ENCODE measurements at places on chromosomes 6 and 20. TPM values are rescaled to one million over a fixed set of nuclear protein-coding genes. Genes with fewer than 3 reads are reported as not detected.

KHDC1 gene
- 7.0 TPM for total RNA-seq

GPLD1 gene
- total RNA-seq: 8.3 TPM

SLC22A23 gene
- 3.3 TPM for total RNA-seq

RFX6 gene
- not detected for total RNA-seq

DEFB132 gene
- total RNA-seq: not detected

GRCh38 chr6:90249458-90249857 is 47.2 kb downstream of the BACH2 start:
- H3K36me3 ChIP-seq: no peaks in the 10 kb centered on the region
- no peaks in the 10 kb centered on the region for H3K4me1 ChIP-seq
- H3K27ac ChIP-seq: no peak overlapping the region
- no peaks in the 10 kb centered on the region for H3K27me3 ChIP-seq
- H3K4me3 ChIP-seq: no peak overlapping the region

DNA sequence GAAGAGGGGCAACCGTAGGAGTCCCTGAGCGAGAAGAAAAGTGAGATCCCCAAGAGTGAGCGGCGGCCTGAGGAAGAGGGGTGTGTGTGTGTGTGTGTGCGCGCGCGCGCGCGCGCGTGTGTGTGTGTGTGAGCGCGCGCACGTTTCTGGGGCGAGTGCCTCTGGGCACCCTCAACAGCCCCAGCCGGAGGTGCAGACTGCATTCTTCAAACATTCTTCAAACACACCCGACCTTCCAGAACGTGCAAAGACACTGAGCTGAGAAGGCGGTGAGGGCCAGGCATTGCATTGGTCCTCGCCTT is 76.2 kb upstream of the FOXP4 start:
- peaks cover 46% of the 10 kb centered on the region for H3K4me1 ChIP-seq
- peak overlapping the region; percentile 43 for H3K4me3 ChIP-seq
- H3K27ac ChIP-seq: no peak overlapping the region

- H3K4me3 ChIP-seq: no peak overlapping the region
- H3K27me3 ChIP-seq: no peaks in the 10 kb centered on the region
- H3K27ac ChIP-seq: no peak overlapping the region
- H3K4me1 ChIP-seq: no peaks in the 10 kb centered on the region
- DNase-seq: no peak
Observed at GRCh38 chr6:57130661-57131177, 40.7 kb downstream of the ZNF451 start.

DNA sequence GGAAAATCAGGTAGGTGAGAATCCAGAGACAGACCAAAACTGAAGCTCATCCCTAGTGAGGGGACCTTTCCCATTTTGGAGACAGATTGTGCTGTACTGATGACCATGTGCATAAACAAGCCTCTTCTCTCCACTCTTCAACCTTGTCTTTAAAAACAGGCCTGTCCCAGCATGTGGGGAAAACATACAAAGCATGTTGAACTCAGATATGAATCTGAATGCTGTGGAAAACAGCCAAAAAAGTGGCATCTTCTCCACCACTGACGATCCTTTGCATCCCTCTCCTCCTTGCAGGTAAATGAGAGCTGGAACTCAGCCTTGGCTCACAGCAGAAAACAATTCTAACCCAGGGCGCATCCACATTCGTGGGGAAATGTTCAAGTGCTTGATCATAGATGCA is 123.7 kb upstream of the FOXQ1 start:
- H3K27ac ChIP-seq: no peak overlapping the region
- H3K36me3 ChIP-seq: no peaks in the 10 kb centered on the region
- H3K4me3 ChIP-seq: no peak overlapping the region

GRCh38 chr6:49522710-49523593 is 23.2 kb downstream of the GLYATL3 start:
- no peak overlapping the region for H3K4me3 ChIP-seq
- no peak for DNase-seq
- H3K27ac ChIP-seq: no peak overlapping the region
- no peaks in the 10 kb centered on the region for H3K27me3 ChIP-seq

DNA sequence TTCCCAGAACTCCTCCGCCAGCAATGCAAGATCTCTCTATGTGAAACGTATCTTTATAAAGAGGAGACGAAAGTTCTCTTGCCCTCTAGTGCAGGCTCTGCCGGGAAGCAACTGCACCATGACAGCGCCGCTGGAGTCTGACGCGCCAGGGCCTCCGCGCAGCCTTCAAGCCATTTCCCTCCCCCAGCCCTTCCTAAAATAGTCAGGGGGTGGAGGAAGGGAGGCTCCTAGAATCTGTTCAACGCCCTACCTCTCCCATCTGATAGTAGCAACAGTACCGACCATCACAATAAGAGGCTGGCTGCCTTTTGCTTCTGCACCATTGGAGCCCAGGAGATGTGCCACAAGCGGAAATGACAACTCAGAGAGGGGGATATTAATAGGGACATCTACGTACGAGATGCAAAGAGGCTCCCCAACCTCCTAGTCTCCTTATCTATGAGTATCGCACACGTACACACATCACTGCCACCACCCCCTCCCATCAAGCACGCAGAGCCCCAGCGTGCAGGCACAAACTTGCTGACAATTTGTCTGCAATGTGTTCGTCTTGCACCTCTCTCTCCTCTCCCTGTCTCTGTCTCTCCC is 1.0 kb downstream of the SYNE1 start:
- H3K4me3 ChIP-seq: peak overlapping the region; percentile 68
- peak; percentile 51 for DNase-seq
- peaks cover 60% of the 10 kb centered on the region for H3K27me3 ChIP-seq
- H3K36me3 ChIP-seq: no peaks in the 10 kb centered on the region

- H3K36me3 ChIP-seq: no peaks in the 10 kb centered on the region
- no peaks in the 10 kb centered on the region for H3K27me3 ChIP-seq
- no peak overlapping the region for H3K27ac ChIP-seq
- DNase-seq: no peak
Observed at GRCh38 chr20:14312001-14312400, 25.4 kb downstream of the FLRT3 start.

- no peak overlapping the region for H3K27ac ChIP-seq
- peaks cover 25% of the 10 kb centered on the region for H3K4me1 ChIP-seq
- H3K4me3 ChIP-seq: no peak overlapping the region
- no peaks in the 10 kb centered on the region for H3K36me3 ChIP-seq
- DNase-seq: no peak
Observed at GRCh38 chr6:109052018-109052651, 42.5 kb downstream of the SESN1 start.

- H3K36me3 ChIP-seq: no peaks in the 10 kb centered on the region
- DNase-seq: no peak
- H3K27ac ChIP-seq: no peak overlapping the region
- no peak overlapping the region for H3K4me3 ChIP-seq
- H3K4me1 ChIP-seq: no peaks in the 10 kb centered on the region
- no peaks in the 10 kb centered on the region for H3K27me3 ChIP-seq
Observed at GRCh38 chr6:151723152-151723551, 84.3 kb upstream of the ESR1 start.

- H3K27ac ChIP-seq: no peak overlapping the region
- H3K4me3 ChIP-seq: no peak overlapping the region
- H3K4me1 ChIP-seq: peaks cover 25% of the 10 kb centered on the region
- H3K36me3 ChIP-seq: no peaks in the 10 kb centered on the region
- H3K27me3 ChIP-seq: peaks cover 5% of the 10 kb centered on the region
- DNase-seq: no peak
Observed at GRCh38 chr6:169933251-169933821, 181.9 kb downstream of the ERMARD start.

DNA sequence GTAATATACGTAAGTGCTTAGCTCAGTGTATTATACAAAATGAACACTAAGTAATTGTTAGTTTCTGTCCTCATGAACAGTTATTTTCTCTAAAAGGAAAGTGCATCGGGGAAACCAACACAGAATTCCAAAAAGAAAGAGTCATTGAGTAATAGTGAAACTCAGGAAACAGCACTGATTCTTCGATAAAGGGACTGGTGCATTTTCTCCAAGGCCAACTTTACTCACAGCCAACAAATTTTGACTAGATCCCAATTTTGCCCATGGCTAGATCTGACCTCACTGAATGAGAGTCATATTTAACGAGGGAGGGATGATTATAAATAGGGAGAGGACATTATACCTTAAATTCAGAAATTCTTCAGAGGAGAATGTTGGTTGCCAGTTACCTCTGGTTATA is 390.9 kb upstream of the NRSN1 start:
- no peak overlapping the region for H3K4me3 ChIP-seq
- H3K27ac ChIP-seq: no peak overlapping the region
- no peak for DNase-seq
- no peaks in the 10 kb centered on the region for H3K27me3 ChIP-seq

GRCh38 chr6:45156075-45156474 is 172.1 kb upstream of the RUNX2 start:
- H3K36me3 ChIP-seq: no peaks in the 10 kb centered on the region
- H3K4me3 ChIP-seq: no peak overlapping the region
- no peaks in the 10 kb centered on the region for H3K4me1 ChIP-seq
- no peak overlapping the region for H3K27ac ChIP-seq

- no peaks in the 10 kb centered on the region for H3K4me1 ChIP-seq
- no peak for DNase-seq
- H3K27ac ChIP-seq: no peak overlapping the region
- no peak overlapping the region for H3K4me3 ChIP-seq
- no peaks in the 10 kb centered on the region for H3K36me3 ChIP-seq
Observed at GRCh38 chr6:160190081-160190480, 68.5 kb downstream of the SLC22A1 start.

- H3K4me3 ChIP-seq: no peak overlapping the region
- no peak for DNase-seq
- no peak overlapping the region for H3K27ac ChIP-seq
- H3K4me1 ChIP-seq: no peaks in the 10 kb centered on the region
Observed at GRCh38 chr6:79656134-79656533, 25.0 kb downstream of the SH3BGRL2 start.

GRCh38 chr6:70459235-70459634 is 45.9 kb downstream of the FAM135A start:
- H3K4me3 ChIP-seq: no peak overlapping the region
- H3K27me3 ChIP-seq: no peaks in the 10 kb centered on the region
- peaks cover 10% of the 10 kb centered on the region for H3K36me3 ChIP-seq
- no peak overlapping the region for H3K27ac ChIP-seq

DNA sequence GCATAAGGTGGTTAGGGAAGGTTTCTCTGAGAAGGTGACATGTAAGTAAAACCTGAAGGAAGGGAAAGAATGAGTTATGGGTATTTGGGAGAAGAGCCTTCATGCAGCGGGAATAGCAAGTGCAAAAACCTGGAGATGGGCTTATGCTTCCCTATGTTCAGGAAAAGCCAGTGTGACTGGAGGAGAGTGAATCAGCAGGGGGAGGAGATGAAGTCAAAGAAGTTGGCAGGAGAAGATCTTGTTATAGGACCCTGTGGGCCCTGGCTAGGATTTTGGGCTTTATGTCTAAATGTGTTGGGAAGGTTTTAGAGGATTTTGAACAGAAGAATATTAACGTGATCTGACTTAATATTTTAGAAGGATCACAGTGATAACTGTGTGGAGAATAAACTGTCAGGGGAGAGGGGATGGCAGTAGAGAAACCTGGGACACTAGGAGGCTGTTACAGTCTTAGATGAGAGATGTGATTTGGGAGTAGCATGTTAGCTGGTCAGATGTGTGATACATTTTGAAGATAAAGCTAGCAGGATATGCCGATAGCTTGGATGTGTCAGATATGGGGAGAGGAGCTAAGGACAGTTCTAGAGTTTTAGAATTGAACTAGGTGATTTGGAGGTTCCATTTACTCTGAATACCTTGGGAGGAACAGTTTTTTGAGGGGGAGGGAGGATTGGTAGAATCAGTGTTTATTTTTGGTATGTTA is 41.0 kb downstream of the PHF3 start:
- H3K27me3 ChIP-seq: no peaks in the 10 kb centered on the region
- peaks cover 4% of the 10 kb centered on the region for H3K4me1 ChIP-seq
- no peak overlapping the region for H3K27ac ChIP-seq
- peaks cover 6% of the 10 kb centered on the region for H3K36me3 ChIP-seq

DNA sequence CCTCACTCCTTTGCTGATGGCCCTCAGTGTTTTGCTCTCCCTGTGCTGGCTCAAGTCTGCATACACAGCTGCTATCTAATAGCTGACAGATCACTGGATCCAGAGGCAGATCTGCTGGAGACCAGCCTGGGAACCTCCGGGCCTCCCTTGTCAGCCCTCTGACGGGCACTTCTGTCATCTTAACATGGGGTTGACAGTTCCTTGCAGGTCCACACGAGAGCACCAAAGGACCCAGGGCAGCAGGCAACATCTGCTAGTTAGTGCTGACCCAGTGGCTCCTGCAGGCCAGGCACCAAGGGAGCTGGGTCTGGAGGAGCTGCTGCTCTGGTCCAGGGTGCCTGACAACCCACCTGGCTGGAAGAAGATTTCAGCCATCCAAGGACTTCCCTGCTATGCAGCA is 208.1 kb downstream of the UST start:
- H3K27me3 ChIP-seq: no peaks in the 10 kb centered on the region
- H3K27ac ChIP-seq: no peak overlapping the region
- H3K4me1 ChIP-seq: peaks cover 7% of the 10 kb centered on the region
- DNase-seq: no peak
